ENCODE measurements at places on chromosomes 2 and 18.

- no peak overlapping the region for H3K4me3 ChIP-seq
- H3K27ac ChIP-seq, result no peak overlapping the region
- no peaks in the 10 kb centered on the region for H3K36me3 ChIP-seq
- no peak for DNase-seq
Measured at GRCh38 chr2:134739236-134739878, 20.6 kb upstream of the TMEM163 start.

DNA sequence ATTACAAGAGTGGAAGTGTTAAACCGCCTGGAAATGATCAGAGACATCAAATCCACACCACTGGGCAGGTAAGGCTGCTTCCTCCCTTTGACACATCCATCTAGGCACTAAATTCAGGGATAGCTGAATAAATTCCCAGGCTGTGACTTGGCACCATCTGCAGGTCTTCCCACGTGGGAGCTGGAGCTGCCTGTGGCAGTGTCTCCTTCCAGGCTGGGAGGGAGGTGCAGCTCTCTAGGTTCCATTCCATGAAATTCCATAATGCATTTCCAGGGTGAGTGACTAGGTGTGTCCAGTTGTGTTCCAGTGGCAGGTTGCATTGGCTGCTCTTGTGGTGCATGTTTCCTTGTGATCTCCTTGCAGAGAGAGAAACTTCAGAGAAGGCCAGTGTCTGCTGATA, 188.9 kb upstream of the CXCR4 start:
- no peaks in the 10 kb centered on the region for H3K36me3 ChIP-seq
- peaks cover 19% of the 10 kb centered on the region for H3K4me1 ChIP-seq
- no peaks in the 10 kb centered on the region for H3K27me3 ChIP-seq
- DNase-seq, result no peak

DNA sequence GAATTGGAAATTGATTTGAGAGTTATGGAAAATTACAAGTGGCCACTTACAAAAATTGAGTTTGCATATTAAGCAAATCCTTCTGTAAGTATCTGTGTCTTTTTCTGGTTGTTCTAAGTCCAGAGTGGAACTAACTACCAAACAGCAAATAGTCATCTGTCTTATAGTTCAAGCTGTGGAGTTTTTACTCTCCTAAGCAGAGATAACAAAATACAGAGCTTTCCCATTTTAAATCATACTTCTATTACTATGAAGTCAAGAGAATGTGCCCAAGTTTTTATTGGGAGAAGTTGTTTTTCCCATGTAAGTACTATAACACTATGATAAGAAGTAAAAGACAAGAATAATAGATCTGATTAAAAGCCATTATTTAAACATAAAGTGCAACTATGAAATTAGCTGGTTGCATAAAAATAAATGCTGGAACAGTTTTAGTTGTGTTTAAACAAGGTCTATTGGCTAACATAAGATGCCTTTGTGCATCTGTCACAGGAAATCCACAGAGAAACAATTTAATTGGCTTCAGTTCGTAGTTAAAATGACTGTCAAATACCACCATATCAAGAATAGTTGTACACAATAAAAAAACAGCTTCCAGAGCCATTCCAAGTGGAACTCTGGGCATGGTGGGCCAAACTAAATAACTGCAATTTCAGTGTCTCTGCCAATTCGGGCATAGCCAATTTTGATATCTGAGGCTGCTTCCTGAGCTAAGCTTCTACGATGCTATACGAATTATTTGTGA, 1467.4 kb upstream of the NXPH2 start:
- H3K4me3 ChIP-seq, result no peak overlapping the region
- H3K4me1 ChIP-seq, result no peaks in the 10 kb centered on the region
- no peaks in the 10 kb centered on the region for H3K27me3 ChIP-seq
- no peaks in the 10 kb centered on the region for H3K36me3 ChIP-seq

- no peak overlapping the region for H3K4me3 ChIP-seq
- no peak for DNase-seq
- H3K27me3 ChIP-seq, result no peaks in the 10 kb centered on the region
- H3K4me1 ChIP-seq, result no peaks in the 10 kb centered on the region
Measured at GRCh38 chr2:229431327-229431954, 160.4 kb upstream of the PID1 start.

DNA sequence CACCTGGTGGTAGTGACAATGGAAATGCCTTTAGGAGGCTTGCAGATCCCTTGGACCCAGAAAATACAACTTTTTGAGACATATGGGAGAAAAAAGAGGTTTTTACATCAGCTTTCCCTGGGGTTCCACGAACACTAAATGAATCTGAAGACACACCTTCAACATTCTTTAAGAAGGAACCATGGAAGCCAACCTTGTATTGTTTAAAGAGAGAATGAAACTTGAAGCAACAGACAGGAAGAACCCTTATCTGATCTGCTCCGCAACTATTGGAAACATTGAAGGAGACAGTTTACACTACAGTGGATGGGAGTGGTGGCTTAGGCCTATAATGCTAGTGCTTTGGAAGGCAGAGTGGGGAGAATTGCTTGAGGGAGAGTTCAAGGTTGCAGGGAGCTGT, 190.4 kb downstream of the LAMA1 start:
- H3K27me3 ChIP-seq, result no peaks in the 10 kb centered on the region
- no peak overlapping the region for H3K27ac ChIP-seq
- no peak overlapping the region for H3K4me3 ChIP-seq
- no peaks in the 10 kb centered on the region for H3K36me3 ChIP-seq
- H3K4me1 ChIP-seq, result no peaks in the 10 kb centered on the region

Data from DND-41 (cell line).